ENCODE measurements at places on chromosomes 3 and 15.

DNA sequence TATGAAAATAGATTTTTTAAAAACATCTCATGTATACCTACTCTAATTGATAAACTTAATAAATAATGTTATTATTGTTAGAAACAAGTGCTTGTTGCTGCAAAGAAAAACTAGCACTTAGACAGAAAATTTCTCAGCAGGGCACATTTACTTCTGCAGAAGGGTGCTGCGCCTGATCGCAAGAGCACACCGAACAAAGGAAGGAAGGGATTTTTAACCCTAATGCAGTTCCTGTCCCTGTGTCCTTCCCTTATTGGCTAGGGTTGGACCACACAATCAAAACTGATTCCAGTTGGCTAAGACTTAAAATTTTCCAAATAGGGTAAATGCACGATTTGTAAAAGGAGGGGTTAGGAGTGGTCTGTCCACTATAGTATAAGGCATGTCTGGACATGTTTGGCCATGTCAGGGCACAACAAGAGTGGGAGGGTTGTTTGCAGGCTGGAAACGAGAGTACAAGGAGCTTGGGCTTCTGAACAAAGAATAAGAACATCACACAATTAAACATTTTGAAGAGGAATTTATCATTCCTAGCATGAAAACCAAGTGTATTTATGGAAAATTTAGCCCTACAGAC is 4.7 kb downstream of the DTWD1 start:
- DNase-seq = no peak

DNA sequence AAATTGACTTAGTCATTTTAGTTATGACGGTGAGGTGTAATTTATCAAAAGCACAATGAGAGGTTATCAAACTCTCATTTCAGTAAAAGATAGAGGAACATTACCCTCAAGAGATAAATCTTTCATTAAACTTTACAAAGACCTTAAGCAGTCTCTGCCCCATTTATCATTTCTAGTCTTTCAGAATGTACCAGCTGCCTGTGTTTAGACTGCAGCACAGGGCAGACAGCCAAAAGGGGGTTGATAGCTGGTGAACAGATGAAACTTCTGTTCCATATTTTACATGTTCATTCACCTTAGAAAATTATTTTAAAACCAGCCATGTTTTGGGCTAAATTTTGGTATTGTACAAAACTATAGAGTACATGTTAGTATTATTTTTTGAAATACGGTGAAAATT is 514.6 kb upstream of the CNTN3 start:
- DNase-seq = no peak

DNA sequence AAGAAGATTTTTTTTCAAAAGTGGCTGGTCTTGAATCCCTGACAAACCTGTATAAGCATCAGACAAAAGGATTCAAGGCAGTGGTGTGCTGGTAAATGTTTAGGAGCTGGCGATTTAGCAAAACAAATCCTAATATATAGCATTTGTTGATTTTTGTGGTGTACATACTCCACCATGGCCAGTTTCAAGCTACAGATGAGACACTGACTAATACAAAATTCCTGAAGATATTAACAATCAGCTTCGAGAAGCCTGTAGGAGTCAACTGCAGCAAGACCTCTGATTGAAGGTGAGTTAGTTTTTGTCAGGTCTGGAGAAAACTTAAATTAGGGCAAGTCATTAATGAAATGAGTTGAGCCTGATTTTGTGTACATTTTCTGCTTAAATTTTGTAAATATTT is 6.7 kb downstream of the STRIT1 start:
- DNase-seq = no peak

DNA sequence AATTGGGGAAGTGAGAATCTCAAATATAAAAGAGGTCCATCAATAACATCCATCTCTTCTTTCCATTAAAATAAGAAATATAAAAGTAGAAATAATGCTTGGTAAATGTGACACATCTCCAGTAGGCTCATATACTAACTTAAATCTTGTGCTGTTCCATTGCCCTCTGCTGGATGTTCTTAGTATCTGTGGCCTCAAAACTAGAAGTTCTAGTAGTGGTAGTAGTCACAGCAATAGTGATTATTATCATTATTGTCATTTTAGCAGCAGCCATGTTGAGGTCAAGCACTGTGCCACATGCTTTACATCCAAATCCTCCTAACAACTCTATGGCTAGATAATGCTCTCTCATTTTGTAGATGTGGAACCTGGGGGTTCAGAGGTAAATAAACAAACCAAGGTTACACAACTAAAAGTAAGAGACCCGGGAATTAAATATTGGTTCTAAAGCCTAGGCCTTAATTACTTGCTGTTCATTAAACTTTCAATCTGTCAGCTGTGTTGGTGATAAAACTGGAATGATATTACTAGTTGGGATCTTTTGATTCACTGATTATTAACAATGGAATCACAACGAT is 20.2 kb upstream of the BTLA start:
- DNase-seq = no peak

DNA sequence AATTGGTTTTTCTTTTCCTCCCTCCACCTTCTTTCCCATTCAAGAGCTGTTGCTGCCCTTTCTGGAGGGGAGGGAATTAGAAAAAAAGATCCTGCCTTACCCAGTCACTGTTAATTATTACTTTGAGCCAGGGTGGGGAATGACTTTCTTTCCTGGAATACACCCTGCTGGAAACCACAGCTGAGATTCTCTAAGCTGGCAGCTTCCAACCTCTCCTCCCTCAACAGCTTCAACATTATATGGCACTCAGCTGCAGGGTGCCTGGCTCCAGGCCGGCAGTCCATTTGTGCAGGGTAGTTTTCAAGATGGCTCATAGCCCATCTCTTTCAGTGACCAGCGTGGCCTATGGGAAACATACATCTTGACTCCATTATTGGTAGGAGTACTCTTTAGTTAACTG is 105.8 kb downstream of the UBE3A start:
- DNase-seq = no peak

DNA sequence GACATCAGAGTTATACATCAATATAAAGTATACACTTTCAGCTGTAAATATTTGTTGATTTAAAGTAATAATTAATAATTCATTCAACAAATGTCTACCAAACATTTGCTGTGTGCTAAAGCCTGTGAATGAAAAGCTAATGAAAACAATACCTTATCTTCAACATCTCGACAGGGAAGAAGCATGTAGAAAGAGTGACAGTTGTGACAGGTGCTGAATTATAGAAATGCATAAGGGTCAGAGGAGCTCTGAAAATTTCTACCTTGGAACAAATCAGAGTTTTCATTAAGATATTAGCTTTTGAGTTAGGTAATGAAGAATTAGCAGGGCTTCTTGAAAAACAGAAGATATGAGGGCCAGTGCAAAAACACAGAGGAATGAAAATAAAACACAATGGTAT is 739.2 kb downstream of the VGLL3 start:
- no peak for DNase-seq

- no peak for DNase-seq
Observed at GRCh38 chr15:100802421-100803170, 77.0 kb upstream of the ALDH1A3 start.

DNA sequence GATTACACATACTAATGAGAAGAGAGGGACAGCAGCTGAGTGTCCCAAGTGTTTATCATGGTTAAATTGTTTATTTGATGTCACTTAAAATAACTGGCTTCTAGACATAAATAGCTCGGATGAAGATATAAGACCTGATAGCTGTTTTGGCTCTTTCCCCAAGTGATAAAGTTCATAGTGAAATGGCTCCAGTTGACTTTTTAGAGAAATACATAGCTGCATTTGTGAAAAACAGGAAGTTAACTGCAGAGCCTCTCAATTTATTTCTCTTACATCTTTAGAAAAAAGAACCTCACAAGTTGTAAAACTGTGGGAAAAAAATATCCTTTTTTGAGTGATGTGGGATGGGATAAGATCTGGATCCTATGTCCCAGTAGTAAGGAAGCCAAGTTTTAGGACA is 332.9 kb upstream of the RASGRP1 start:
- no peak for DNase-seq

GRCh38 chr3:31732548-31732947 is 199.8 kb downstream of the STT3B start:
- DNase-seq = no peak

All from stimulated activated CD8-positive, alpha-beta memory T cell treated with anti-CD3 and anti-CD28 coated beads, Interleukin-4, amount 100 ng/mL, for 1 hour (primary cell).